CD8-positive, alpha-beta memory T cell (primary cell): ENCODE measurements at places on chromosomes 12 and 14. TPM values are rescaled to one million over a fixed set of nuclear protein-coding genes. Genes with fewer than 3 reads are reported as not detected.

PLCZ1 gene
- total RNA-seq = not detected

CMA1 gene
- not detected for total RNA-seq

MDM2 gene
- 246 TPM for total RNA-seq

SAMD15 gene
- total RNA-seq = 0.83 TPM

SLCO1B1 gene
- not detected for total RNA-seq

DBX2 gene
- not detected for total RNA-seq

KRT4 gene
- not detected for total RNA-seq

KRT7 gene
- total RNA-seq = 3.2 TPM

GRCh38 chr14:21917699-21918436 is 244.2 kb upstream of the OR4E1 start:
- no peaks in the 10 kb centered on the region for H3K36me3 ChIP-seq
- peaks cover 34% of the 10 kb centered on the region for H3K4me1 ChIP-seq
- peak overlapping the region; percentile 24 for H3K4me3 ChIP-seq
- no peak overlapping the region for H3K27ac ChIP-seq
- no peaks in the 10 kb centered on the region for H3K27me3 ChIP-seq

DNA sequence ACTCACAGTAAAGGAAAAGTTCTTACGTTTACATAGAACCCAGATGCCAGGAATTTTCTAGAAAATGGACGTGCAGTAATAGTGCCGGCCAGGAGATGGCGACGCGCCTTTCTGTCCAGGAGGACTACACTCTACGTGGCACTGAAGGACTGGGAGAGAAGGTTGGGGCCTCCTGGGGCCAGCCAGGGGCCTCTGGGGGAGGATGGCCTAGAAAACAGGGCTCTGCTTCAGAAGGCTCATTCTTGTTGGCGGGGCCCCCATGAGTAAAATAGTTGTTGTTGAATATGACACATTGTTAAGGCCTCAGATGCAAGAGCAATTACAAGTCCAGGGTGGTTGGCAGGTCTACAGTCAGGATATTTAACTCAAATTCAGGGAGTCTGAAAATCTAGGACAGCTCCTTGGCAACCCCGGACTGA is 120.1 kb upstream of the MAX start:
- no peak overlapping the region for H3K4me3 ChIP-seq
- no peaks in the 10 kb centered on the region for H3K36me3 ChIP-seq
- no peaks in the 10 kb centered on the region for H3K27me3 ChIP-seq
- H3K27ac ChIP-seq = no peak overlapping the region
- H3K4me1 ChIP-seq = peaks cover 14% of the 10 kb centered on the region
- peak; percentile 21 for DNase-seq

DNA sequence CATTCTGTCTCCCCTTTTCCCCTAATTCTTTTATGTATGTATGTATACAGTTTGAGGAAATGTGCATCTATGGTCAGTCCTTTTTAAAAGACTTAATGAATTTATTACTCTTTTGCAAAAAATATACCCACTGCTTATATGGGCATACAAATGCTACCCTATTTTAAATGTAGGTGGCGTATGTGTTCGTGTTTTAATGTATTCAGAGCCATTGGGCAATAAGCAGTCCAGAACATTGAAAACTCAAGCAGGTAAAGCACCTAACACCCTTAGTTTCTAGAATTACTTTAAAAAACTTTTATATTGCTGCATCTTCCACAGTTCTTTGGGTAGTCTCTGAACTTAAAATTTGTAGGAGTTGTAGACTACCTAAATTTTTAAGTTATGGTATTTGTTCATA is 42.6 kb upstream of the A2ML1 start:
- H3K4me3 ChIP-seq = no peak overlapping the region
- no peak for DNase-seq
- no peaks in the 10 kb centered on the region for H3K36me3 ChIP-seq
- no peak overlapping the region for H3K27ac ChIP-seq

- H3K27me3 ChIP-seq = no peaks in the 10 kb centered on the region
- no peaks in the 10 kb centered on the region for H3K36me3 ChIP-seq
- H3K4me3 ChIP-seq = no peak overlapping the region
- H3K4me1 ChIP-seq = peaks cover 20% of the 10 kb centered on the region
- H3K27ac ChIP-seq = no peak overlapping the region
These were observed 5.9 kb upstream of the CYP46A1 start for GRCh38 chr14:99678198-99678597.

- no peak overlapping the region for H3K27ac ChIP-seq
- no peak for DNase-seq
- H3K27me3 ChIP-seq = no peaks in the 10 kb centered on the region
- H3K4me3 ChIP-seq = no peak overlapping the region
- no peaks in the 10 kb centered on the region for H3K36me3 ChIP-seq
These were observed 8.8 kb downstream of the USP15 start for GRCh38 chr12:62268956-62269355.

- H3K4me1 ChIP-seq = peaks cover 7% of the 10 kb centered on the region
- DNase-seq = no peak
- no peaks in the 10 kb centered on the region for H3K27me3 ChIP-seq
- no peaks in the 10 kb centered on the region for H3K36me3 ChIP-seq
These were observed 108.5 kb downstream of the SCARB1 start for GRCh38 chr12:124754949-124755800.

- no peaks in the 10 kb centered on the region for H3K27me3 ChIP-seq
- H3K27ac ChIP-seq = no peak overlapping the region
- no peaks in the 10 kb centered on the region for H3K36me3 ChIP-seq
- no peaks in the 10 kb centered on the region for H3K4me1 ChIP-seq
These were observed 86.6 kb downstream of the TBC1D30 start for GRCh38 chr12:64911081-64911480.

GRCh38 chr14:85584481-85584880 is 54.5 kb downstream of the FLRT2 start:
- no peak for DNase-seq
- H3K27me3 ChIP-seq = no peaks in the 10 kb centered on the region
- no peaks in the 10 kb centered on the region for H3K4me1 ChIP-seq
- H3K36me3 ChIP-seq = no peaks in the 10 kb centered on the region
- H3K4me3 ChIP-seq = no peak overlapping the region

DNA sequence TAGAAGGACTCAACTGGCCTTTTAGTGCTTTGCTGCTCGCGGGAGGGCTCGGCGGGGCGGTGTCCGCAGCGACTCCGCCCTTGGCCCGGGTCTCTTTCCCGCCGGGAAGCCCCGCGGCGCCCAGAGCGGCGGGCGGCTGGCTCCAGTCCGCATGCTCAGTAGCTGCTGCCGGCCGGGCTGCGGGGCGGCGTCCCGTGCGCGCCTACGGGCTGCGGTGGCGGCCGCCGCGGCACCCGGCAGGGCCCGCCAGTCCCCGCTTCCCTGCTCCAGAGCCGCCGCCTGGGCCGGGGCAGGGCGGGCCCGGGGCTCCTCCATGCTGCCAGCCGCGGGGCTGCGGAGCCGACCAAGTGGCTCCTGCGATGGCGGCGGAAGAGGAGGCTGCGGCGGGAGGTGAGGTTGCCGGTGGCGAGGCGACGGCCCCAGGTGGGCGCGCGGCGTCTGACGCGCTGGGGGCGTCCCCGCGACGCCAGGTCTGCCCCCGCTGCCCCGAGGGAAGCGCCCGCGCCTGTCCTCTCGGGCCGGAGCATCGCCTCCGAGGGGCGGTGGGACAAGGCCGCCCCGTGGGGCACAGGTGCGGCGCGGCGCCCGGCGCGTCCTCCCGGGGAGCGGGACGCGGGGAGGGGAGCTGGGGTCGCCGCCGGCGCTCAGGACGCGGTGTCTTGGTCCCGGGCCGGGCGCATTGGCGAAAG is at the start of gene BMAL2:
TSS of gene BMAL2 (plus strand) at position 123 of the 689 bp plus-strand sequence. CDS start at position 360, 237 bp downstream.
- peak; percentile 18 for DNase-seq
- no peak within 1 kb of the TSS for H3K27ac ChIP-seq
- peaks cover 11% of the 10 kb centered on the region for H3K4me1 ChIP-seq
- H3K4me3 ChIP-seq = peak within 1 kb of the TSS; percentile 48
- H3K36me3 ChIP-seq = no peaks in the 10 kb centered on the region
- H3K27me3 ChIP-seq = peaks cover 29% of the 10 kb centered on the region

DNA sequence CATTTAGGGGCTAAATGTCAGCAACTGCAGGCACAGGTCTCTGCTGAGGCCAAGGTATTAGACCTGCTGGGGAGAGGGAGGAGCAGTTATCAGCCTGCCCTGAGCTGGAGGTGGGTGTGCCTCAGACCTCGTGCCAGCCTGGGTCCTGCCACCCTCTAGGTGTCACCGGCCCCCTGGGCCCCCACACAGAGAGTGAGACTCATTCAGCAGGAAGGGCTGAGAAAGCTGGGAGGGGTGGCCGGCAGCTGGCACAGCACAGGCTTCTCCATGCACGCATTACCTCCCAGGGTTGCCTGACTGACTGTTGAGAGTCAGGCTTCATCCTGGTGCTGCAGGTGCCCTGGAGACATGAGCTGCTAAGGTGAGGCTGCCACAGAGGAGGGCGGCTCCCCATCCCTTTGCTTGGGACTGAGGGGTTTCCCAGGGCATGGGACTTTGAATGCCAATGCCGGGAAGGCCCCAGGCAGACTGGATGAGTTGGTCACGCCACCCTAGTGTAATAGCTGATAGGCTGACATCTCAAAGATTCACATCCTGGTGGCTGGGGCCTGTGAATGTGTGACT is 75.3 kb upstream of the C14orf180 start:
- no peaks in the 10 kb centered on the region for H3K27me3 ChIP-seq
- no peak overlapping the region for H3K27ac ChIP-seq
- no peaks in the 10 kb centered on the region for H3K36me3 ChIP-seq
- H3K4me3 ChIP-seq = no peak overlapping the region

- DNase-seq = no peak
- H3K4me1 ChIP-seq = no peaks in the 10 kb centered on the region
- H3K4me3 ChIP-seq = no peak overlapping the region
- H3K36me3 ChIP-seq = no peaks in the 10 kb centered on the region
These were observed 141.2 kb upstream of the NOS1 start for GRCh38 chr12:117502633-117503032.

- no peaks in the 10 kb centered on the region for H3K4me1 ChIP-seq
- H3K36me3 ChIP-seq = no peaks in the 10 kb centered on the region
- DNase-seq = no peak
- H3K4me3 ChIP-seq = no peak overlapping the region
- no peaks in the 10 kb centered on the region for H3K27me3 ChIP-seq
- H3K27ac ChIP-seq = no peak overlapping the region
These were observed 15.5 kb downstream of the PLEK2 start for GRCh38 chr14:67396381-67396970.

GRCh38 chr12:82593143-82593542 is 93.6 kb upstream of the TMTC2 start:
- no peaks in the 10 kb centered on the region for H3K4me1 ChIP-seq
- no peak overlapping the region for H3K4me3 ChIP-seq
- no peak for DNase-seq
- no peaks in the 10 kb centered on the region for H3K27me3 ChIP-seq
- H3K36me3 ChIP-seq = no peaks in the 10 kb centered on the region

DNA sequence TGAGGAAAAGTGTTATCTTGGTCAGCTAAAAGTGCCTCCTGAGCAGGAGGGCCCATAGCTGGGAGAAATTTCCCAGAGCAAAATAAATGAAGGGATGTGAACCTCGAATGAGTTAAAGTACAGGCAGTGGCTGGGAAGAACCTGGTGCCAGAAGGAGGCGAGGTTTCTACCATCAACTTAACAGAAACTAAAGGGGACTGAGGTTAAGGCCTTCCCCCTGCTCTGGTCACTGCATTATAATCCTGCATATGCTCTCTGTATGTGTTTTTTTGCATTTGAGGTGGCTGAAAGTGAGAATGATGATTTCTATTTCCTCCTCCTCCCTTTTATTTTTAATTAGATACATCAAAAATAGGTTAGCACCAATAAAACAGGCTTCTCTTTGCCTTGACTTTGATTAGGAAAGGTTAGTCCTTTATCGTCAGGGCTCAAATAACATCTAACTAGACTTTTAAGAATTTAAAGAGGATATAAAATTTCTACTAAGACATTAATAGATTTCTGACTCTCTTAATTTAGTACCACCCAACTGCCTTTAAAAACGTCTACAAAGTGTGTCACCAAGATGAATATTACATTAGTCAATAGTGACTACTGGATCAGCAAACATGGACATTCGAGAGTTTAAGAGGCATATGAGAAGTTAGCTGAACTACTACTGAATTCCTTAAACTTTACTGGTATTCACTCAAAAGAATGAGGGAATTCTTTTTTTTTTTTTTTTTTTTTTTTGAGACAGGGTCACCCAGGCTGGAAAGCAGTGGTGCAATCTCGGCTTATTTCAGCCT is 49.2 kb downstream of the GALNT4 start:
- no peak overlapping the region for H3K27ac ChIP-seq
- no peaks in the 10 kb centered on the region for H3K27me3 ChIP-seq
- H3K4me3 ChIP-seq = no peak overlapping the region

GRCh38 chr14:20846560-20846959 is 43.9 kb upstream of the RNASE1 start:
- H3K4me1 ChIP-seq = no peaks in the 10 kb centered on the region
- no peak overlapping the region for H3K4me3 ChIP-seq
- H3K27ac ChIP-seq = no peak overlapping the region
- DNase-seq = no peak
- no peaks in the 10 kb centered on the region for H3K27me3 ChIP-seq

GRCh38 chr12:104667139-104667538 is 210.4 kb downstream of the CHST11 start:
- no peaks in the 10 kb centered on the region for H3K27me3 ChIP-seq
- DNase-seq = no peak
- H3K4me1 ChIP-seq = peaks cover 44% of the 10 kb centered on the region
- H3K27ac ChIP-seq = no peak overlapping the region

DNA sequence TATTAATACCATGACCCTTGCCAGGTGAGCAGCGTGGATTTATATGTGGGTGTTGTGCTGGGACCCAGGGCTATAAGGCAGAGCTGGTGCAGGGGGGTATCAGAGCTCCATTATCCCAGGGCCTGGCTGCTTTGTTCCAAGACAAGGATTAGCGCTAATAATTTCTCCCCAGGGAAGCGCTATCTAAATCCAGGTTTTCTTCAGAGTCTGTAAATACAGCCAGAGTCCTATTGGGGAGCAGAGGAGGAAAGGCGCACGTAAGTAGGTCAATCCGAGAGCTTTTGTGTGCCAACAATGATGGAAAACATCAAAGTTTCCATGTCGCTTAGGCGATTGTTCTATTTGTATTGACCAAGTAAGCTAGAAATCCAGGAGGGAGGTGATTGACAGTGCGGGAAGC is 1009.7 kb downstream of the VRK1 start:
- DNase-seq = no peak
- no peak overlapping the region for H3K27ac ChIP-seq
- H3K27me3 ChIP-seq = no peaks in the 10 kb centered on the region
- no peak overlapping the region for H3K4me3 ChIP-seq
- no peaks in the 10 kb centered on the region for H3K36me3 ChIP-seq
